ENCODE measurements at places on chromosomes 6 and 20.

DNA sequence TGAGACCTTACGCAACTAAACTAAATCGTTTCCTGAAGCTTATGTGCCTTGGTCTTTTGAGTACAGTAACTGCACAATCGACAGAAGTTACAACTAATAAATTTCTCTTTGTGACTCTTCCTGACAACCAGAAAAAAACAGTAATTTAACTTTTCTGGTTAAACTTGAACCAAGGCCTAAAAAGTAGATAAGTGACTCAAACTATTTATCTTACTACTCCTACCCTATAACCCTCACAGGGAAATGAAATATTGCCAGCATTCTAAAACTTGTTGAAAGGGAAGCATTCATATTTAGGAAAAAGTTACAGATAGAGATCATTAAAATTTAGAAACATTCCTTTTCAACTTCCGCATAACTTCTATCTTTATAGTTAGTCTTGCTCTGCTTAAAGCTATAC is 1034.4 kb downstream of the EYS start:
- no peak for DNase-seq

GRCh38 chr6:44631968-44632367 is 244.5 kb downstream of the CDC5L start:
- DNase-seq, result peak; percentile 13

DNA sequence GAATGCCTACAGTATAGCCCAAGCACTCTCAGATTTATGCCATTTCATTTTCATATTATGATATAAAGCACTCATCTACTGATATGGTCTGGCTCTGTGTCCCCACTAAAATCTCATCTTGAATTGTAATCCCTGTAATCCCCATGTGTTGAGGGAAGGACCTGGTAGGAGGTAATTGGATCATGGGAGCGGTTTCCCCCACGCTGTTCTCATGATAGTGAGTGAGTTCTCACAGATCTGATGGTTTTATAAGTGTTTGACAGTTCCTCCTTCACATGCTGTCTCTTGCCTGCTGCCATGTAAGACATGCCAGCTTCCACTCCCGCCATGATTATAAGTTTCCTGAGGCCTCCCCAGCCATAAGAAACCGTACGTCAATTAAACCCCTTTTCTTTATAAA is 171.7 kb downstream of the OTOR start:
- no peak for DNase-seq

DNA sequence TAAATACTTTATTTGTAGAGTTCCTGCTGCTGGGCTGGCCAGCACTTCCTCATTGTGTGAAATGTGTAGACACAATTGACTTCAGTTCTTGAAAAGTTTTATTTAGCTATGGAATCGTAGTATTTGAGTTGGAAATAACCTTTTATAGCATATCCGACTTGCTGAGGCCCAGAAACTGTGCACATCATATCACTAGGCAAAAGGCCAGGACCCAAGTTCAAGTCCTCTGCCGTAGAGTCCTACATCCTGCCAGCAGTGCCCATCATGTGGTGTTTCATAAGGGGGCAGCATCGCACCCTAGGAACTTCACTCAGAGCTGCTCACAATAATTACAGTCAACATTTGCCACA is 207.7 kb upstream of the SNX9 start:
- no peak for DNase-seq

- no peak for DNase-seq
These were observed 88.4 kb upstream of the TAB2 start for GRCh38 chr6:149229096-149229495.

Measured in iris pigment epithelial cell (primary cell).